ENCODE measurements at places on chromosomes 1 and 21. TPM values are rescaled to one million over a fixed set of nuclear protein-coding genes. Genes with fewer than 3 reads are reported as not detected.
A peak's percentile ranks its signal among the peaks of the same experiment; 100 is the strongest.

The TAL1 gene
- not detected for total RNA-seq

The RNU1-1 gene
- not detected for total RNA-seq

The FCRL2 gene
- not detected for total RNA-seq

The PCBP3 gene
- total RNA-seq, result 2.8 TPM

The MOV10 gene
- total RNA-seq, result 38.5 TPM

The CELA2B gene
- not detected for total RNA-seq

The SPRR1B gene
- total RNA-seq, result not detected

The USP1 gene
- 49.2 TPM for total RNA-seq

The ADAMTS5 gene
- 10.1 TPM for total RNA-seq

The STYXL2 gene
- 2.6 TPM for total RNA-seq

The CFHR3 gene
- 0.75 TPM for total RNA-seq

DNA sequence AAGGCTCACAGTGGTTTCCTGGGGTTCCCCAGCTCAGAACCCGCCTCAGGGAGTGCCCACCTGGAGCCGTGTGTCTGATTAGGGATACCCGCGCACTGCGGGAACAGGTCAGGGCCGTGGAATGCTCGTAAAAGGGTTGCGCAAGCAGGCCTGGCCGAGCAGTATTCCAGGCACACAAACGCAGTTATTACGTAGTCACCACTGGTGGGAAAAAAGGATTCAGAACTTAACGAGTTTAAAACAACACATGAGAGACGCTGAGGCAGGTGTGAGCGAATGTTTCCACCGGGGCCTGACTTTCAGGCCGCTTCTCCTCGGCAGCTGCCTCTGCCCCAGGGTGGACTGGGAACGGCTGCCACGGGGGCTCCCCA lies 18.2 kb downstream of the PLCH2 start:
- DNase-seq, result no peak

DNA sequence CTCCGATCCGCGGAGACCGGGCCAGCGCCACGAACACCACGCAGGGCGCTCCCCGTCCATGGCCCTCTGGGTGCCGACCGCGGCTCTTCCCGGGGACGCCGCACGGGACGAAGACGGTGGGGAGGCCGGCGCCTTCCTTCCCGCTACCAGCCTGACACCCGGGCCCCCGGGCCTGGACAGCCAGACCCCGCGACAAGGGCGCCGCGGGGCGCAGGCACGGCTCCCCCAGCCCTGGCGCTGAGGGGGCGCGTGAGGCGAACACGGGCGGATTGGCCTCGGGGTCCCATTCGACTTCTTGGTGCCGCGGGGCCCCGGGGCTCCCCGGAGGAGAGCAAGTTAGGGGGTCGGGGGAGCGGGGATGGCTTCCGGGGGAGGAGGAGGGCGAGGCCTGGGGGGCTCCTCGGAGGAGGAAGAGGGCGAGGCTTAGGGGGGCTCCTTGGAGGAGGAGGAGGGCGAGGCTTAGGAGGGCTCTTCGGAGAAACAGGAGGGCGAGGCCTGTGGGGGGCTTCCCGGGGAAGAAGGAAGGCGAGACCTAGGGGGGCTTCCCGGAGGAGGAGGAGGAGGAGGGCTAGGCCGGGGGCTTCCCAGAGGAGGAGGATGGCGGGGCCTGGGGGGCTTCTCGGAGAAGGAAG lies 537 bp upstream of the KLHL17 start:
- DNase-seq, result no peak

- peak; percentile 72 for DNase-seq
These were observed 10.0 kb upstream of the RPE65 start for GRCh38 chr1:68459796-68460195.

DNA sequence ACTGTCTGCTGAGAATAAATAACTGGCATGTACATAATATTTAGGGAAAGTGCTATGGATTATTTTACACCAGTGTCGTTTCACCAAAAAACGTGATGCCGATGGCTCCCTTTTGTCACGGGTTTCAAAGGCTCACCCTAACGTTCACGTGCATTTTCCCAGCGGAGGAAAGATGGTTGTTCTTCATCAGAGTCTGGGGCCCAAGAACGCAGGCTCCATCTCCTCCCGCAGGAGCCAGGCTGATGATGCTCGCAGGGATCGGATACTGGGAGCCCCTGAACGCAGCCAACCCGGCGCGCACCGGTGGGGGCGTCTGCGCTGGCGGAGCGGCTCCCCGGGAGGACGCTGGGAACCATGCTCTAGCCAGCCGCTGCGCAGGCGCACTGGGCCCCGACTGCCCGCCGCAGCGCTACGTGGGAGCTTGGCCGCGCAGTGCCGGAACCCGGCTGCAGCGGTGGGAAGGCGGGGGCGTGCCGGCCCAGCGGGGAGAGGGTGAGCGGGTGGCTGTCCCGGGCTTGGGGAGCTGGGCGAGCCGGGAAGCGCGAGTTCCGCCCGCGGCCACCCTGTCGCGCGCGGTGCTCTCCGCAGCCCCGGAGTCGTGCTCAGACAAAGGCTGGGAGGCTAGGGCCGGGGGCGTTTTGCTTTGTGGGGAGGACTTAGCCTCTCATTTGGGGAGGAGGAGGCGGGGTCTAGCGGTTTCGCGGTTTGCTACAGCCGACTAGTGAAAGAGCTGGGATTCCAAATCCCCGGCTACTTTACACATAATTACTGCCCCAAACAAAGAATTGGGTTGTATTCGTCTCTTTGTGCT lies at the start of gene ZFP69B:
TSS of gene ZFP69B (plus strand) at position 793 of the 811 bp plus-strand sequence. CDS start 486 bp downstream, outside the sequence.
- peak; percentile 89 for DNase-seq

GRCh38 chr1:22562584-22563583 lies at the start of gene EPHA8:
TSS of gene EPHA8 (plus strand) at chr1:22563489. CDS start at chr1:22563636, 147 bp downstream.
- DNase-seq, result no peak

DNA sequence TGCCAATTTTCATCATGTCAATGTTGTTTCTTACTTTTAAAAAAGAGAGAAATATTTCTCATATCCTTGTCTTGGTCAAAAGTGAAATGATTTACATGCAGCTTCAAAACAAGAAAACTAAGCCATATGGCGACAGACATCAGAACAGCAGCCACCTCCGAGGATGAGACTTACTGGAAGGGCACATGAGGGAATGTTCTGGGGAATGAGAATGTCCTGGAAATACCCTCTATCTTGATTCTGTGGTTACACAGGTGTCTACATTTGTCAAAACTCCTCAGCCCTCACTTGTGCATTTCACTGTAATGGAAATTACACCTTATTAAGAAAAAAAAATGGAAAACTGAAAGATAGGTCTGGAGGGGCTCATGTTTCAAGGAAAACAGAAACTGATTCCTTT lies 14.2 kb upstream of the ECE1 start:
- DNase-seq, result peak; percentile 59

DNA sequence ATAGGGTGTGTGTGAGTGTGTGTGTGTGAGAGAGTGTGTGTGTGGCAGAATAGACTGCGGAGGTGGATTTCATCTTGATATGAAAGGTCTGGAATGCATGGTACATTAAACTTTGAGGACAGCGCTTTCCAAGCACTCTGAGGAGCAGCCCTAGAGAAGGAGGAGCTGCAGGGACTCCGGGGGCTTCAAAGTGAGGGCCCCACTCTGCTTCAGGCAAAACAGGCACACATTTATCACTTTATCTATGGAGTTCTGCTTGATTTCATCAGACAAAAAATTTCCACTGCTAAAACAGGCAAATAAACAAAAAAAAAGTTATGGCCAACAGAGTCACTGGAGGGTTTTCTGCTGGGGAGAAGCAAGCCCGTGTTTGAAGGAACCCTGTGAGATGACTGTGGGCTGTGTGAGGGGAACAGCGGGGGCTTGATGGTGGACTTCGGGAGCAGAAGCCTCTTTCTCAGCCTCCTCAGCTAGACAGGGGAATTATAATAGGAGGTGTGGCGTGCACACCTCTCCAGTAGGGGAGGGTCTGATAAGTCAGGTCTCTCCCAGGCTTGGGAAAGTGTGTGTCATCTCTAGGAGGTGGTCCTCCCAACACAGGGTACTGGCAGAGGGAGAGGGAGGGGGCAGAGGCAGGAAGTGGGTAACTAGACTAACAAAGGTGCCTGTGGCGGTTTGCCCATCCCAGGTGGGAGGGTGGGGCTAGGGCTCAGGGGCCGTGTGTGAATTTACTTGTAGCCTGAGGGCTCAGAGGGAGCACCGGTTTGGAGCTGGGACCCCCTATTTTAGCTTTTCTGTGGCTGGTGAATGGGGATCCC lies 18.3 kb upstream of the HDAC1 start:
- no peak for DNase-seq

- no peak for DNase-seq
These were observed 304.0 kb downstream of the RRAGC start for GRCh38 chr1:38555594-38555993.

DNA sequence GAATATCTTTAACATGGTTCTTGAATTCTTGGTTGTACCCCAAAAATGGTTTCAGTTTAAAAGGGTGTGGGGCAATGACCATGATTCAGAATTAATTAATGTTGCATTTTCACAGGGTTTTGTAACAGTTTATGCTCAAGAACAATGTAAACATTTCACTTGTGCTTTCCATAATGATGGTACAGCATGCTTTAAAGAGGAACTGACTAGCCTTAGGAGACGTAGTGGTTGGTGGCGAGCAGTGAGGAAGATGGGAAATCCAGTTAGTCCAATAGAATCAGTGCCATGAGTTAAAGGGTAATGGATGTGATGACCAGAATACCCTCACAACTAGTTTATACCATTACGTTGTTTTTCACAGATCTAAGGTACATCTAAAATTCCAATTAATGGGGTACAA lies 138.0 kb downstream of the HS2ST1 start:
- no peak for DNase-seq

GRCh38 chr1:47559944-47560695 lies 122.3 kb downstream of the FOXD2 start:
- no peak for DNase-seq

DNA sequence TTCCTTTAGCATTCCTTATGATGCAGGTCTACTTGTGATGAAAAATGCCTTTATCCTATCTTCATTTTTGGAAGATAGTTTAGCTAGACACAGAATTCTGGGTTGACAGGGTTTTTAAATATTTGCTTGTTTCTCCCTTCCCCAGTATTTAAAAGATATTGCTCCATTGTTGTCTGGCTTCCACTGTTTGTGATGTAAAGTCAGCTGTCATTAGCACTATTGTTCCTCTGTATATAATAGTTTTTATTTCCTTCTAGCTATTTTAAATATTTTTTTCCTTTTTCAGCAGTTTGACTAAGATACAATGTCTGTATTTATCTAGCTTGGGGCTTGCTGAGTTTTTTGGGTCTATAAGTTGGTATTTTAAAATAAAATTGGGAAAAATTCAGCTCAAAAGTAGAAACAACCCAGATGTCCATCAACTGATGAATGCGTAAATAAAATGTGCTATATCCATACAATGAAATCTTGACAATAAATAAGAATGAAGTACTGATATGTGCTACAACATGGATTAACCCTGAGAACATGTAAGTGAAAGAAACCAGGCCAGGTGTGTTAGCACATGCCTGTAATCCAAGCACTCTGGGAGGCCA lies 11.2 kb downstream of the IFT25 start:
- DNase-seq, result no peak

DNA sequence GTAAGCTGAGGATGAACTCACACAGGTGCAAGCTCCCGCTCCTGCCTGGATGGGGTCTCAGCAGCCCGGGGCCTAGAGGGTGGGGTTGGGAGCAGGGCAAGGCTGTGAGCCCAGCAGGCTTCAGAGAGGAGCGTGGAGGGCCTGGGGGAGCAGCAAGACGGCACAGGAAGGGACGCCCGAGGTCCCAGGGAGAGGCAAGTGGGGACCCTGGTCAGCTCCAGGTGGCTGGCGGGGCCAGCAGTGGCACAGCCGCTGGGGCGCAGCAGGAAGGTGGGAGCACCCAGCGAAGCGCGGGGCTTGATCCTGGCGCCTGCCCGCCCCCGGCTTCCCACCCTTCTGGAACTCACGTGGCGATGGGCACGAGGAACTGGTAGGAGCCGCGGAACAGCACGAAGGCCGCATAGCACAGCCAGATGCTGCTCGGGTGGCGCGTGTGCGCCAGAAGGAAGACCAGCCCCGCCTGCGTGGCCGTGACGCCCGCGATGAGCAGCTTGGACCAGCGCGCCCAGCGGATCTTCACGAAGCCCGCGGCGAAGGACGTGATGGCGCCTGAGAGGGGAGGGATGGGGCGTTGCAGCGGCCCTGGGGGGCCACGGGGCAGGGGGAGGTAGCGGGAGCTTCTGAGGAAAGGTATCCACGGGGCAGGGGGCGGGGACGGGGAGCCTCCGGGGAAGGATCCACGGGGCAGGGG lies 11.7 kb downstream of the SLC19A1 start:
- no peak for DNase-seq

DNA sequence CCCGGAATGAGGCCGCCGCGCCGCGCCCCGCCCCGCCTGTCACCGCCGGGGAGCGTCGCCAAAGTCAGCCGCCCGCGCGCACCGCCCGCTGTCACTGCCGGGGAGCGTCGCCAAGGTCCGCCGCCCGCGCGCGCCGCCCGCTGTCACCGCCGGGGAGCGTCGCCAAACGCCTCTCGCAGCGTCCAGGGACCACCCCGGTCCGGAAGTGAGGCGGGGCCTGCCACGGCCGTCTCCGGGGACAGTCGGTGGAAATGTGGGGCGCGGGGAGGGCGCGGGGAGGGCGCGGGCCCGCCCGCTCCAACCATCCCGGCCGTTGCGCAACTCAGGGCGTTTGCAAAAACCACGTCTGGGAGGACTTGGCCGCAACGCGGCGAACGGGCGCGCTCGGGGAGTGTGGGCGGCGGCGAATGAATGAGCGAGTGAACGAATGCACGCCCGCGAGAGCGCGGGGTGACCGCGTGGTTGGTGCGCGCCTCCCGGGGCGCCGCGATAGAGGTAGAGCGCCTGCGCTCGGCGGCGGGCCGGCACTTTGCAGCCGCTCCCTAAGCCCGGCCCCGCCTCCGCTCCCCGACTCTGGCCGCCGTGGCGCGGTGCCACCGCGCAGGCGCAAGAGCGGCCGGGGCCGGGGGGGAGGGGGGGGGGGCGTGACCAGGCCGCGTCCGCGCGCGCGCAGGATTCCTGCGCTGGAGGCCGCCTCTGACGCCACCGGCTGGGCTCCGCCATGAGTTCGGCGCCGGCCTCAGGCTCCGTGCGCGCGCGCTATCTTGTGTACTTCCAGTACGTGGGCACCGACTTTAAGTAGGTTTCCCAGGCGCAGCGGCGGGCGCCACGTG lies at the start of the genes ACAP3 and PUSL1:
TSS of gene ACAP3 (minus strand) at position 8 of the 833 bp plus-strand sequence. CDS start 115 bp downstream, outside the sequence.
TSS of gene PUSL1 (plus strand) at position 675 of the 833 bp plus-strand sequence. CDS start at position 722, 47 bp downstream.
- DNase-seq, result peak; percentile 90
